ENCODE measurements at places on chromosomes 12 and 14.

GRCh38 chr12:20289520-20289919 lies 78.8 kb upstream of the PDE3A start:
- no peak for DNase-seq

GRCh38 chr12:6404390-6404789 lies 20.4 kb downstream of the LTBR start:
- no peak for DNase-seq

GRCh38 chr14:99860219-99860618 lies 67.0 kb downstream of the EML1 start:
- no peak for DNase-seq

DNA sequence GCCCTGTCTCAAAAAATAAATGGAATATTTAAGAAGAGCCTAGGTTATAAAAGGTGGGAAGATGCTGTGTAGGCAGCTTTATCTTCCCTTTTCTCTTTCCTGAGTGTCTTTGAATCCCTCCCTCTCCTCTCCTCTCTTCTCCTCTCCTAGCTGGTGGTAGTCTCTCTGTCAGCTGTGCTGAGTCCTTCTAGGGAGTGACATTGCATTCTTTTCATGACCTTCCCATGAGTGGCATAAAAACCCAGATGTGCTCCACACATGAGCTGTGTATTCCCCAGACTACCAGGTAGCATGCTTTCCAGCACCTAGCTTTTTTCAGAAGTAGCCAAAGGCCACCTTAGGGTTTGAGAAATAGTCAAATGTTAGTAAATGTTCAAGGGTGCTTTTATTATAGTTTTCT lies 23.6 kb downstream of the SAMD4A start:
- DNase-seq, result no peak

GRCh38 chr12:87406926-87407325 lies 622.3 kb downstream of the C12orf50 start:
- no peak for DNase-seq

- no peak for DNase-seq
These were observed 178.5 kb upstream of the ATF7IP start for GRCh38 chr12:14187002-14187401.

GRCh38 chr12:20260851-20261250 lies 107.5 kb upstream of the PDE3A start:
- DNase-seq, result no peak

- no peak for DNase-seq
These were observed 29.2 kb upstream of the RIC8B start for GRCh38 chr12:106745181-106745745.

DNA sequence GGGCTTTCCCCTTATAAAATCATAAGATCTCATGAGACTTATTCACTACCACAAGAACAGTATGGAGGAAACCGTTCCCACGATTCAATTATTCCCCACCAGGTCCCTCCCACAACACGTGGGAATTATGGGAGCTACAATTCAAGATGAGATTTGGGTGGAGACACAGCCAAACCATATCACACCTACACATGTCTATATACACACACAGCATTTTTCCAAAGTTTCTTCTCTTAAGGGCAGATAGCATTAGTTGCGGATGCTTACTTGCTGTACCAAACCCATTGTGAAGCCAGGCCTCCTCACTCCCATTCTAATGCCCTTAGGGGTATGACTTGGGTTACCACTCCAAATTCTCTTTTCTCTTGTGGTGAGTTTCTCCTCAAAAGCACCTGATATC lies 104.1 kb upstream of the RAP1B start:
- no peak for DNase-seq

DNA sequence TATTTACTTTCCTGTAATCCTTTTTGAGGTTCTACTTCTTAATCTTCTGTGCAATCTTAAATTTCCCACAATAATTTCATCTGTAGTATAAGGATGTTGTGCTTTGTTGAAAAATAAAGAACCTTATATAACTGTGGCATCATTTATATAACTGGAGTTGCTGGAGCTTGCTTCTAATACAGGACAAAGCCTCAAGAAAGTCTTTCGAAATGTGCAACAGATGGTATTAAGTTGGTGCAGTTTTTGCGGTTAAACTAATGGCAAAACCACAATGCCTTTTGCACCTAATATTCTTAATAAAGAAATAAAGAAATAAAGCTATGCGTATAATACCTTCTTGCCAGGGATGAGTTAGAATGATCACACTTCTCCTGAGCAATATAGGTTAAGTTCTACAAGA lies 180.0 kb downstream of the KITLG start:
- DNase-seq, result no peak

- no peak for DNase-seq
These were observed 11.6 kb downstream of the RNASE10 start for GRCh38 chr14:20516921-20517320.

- peak; percentile 71 for DNase-seq
These were observed 2.6 kb downstream of the SIX4 start for GRCh38 chr14:60721326-60722106.

DNA sequence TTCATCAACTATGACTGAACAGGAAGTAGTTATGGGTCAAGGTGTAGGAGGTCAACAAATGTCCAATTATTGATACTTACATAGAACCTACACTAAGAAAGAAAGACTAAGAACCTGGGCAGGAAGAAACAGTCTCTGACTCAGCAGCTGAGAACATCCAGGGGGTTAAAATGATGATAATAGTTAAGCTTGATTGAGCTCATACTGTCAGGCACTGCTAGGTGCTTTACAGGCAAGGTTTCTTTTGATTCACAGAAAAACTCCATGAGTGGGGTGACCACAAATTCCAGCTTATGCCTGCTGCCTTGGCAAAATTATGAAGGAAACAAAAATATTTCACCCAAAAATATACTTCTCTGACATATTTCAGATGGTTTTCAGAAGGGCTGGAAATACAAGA lies 75.0 kb downstream of the ACADS start:
- DNase-seq, result no peak

DNA sequence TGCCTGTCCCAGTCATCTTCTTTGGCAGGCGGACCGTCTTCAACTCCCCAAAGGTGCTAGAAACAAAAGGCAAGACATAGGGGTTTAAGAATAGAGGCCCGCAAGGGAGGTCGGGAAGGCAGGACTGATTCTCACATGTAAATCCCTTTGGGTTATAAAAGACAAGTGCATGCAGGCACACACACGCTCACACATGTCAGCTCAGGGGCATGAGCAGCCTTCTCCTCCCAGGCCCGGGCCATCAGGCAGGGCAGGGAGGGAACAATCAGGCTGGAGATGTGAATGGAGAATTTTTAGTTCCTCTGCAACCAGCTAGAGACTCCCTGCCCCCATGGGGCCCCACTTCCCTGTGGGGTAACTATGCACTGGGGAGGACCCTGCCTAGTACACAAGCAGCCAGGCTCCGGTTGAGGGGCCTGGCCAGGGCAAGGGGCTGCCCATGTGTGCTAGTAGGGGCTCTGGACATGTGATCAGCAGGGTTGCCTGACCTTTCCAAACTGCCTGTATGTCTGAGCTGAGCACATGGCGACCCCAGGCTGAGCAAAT lies 107.2 kb downstream of the RBM19 start:
- no peak for DNase-seq

GRCh38 chr14:24880689-24881088 lies 169.3 kb downstream of the STXBP6 start:
- DNase-seq, result no peak

DNA sequence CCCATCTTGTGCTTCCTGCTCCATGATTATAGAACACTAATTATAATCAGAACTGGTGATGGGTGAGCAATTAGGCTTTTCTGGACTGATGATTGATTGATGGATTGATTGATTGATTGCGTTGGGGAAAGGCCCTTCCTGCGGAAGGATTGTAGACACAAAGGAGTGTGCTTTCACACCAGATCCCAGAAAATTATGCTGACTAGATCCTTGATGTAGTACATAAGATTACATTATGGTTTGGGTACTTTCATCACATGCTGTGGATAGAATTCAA lies 8.4 kb downstream of the PELI2 start:
- DNase-seq, result no peak
